Stimulated activated CD4-positive, alpha-beta T cell treated with anti-CD3 and anti-CD28 coated beads, Interleukin-2, amount 100 ng/mL, for 4 hours (primary cell): ENCODE measurements at places on chromosomes 11 and 22.

DNA sequence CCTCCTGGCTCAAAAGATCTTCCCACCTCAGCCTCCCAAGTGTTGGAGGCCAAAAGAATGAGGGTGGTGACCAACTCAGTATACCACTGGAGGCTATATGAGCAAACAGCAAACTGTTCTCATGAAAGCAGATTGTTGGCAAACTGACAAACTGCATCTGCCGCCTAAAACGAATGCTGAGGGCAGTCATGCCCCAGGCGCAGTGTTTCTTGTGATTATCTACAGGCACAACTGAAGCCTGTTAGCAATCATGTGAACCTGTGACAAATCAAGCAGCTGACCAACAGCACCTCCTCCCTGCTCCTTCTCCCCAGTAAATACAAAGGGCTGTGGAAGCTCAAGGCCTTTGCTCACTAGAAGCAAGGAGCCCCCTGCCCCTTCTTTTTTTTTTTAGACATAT is 47.8 kb downstream of the BTBD10 start:
- DNase-seq = no peak

DNA sequence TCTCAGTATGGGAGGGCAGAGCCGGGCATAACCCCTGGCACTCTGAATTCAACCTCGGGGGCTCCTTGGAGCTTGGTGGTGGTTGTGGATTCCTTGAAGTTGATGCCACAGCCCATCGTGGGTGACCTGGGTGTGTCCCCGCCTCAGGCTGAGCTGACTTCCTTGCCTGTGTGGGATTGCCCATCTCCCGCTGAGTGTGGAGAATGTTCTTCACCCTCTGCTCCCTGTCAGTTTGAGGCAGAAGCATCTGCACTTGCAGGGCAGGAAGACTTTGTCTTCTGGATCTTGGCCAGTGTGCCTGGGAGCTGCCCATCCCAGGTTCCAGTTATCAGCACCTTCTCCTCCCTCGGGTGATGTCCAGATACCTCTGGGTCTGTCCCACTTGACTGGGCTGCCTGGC is 25.3 kb downstream of the CD82 start:
- DNase-seq = no peak

DNA sequence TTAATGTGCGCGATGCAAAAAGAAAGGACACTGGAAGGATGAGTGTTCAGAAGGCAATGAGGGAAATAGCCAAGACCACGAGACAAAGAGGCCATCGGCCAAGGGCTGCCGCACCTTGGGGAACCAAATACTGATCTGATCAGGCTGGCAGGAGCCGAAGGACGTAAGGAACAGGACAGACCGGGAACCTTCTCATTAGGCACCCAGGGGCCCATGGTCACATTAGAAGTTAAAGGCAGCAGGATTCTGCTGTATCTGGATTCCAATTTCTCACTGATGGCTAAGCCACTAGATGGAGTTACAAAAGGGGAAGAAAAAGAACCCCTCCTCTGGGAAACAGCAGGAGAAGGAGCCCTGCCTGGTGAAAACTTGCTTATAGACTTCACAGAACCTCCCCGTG is 28.8 kb upstream of the CPT1A start:
- no peak for DNase-seq

GRCh38 chr22:35072925-35073324 is 7.0 kb downstream of the ISX start:
- DNase-seq = no peak

- no peak for DNase-seq
Observed at GRCh38 chr11:62139526-62140303, 15.9 kb downstream of the INCENP start.

DNA sequence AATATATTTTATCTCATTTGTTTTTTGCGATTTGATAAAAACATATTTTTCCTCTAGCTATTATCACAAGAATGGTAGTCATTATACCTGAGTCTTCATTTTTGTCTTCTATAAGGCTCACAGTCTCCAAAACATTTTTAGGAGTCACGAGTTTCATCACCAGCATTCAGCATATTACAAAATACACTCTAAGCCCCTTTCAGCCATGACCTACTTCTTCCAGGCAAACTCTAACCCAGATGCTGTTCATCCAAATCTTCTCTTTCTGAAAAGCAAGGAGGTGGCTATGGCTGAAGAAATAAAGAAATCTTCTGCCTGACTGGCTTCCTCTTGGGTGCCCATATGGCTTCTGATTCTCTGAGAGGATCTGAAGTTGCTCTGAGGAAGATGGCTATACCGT is 35.7 kb upstream of the USP47 start:
- no peak for DNase-seq

GRCh38 chr11:47550288-47551047 is 2.5 kb downstream of the CELF1 start:
- no peak for DNase-seq

DNA sequence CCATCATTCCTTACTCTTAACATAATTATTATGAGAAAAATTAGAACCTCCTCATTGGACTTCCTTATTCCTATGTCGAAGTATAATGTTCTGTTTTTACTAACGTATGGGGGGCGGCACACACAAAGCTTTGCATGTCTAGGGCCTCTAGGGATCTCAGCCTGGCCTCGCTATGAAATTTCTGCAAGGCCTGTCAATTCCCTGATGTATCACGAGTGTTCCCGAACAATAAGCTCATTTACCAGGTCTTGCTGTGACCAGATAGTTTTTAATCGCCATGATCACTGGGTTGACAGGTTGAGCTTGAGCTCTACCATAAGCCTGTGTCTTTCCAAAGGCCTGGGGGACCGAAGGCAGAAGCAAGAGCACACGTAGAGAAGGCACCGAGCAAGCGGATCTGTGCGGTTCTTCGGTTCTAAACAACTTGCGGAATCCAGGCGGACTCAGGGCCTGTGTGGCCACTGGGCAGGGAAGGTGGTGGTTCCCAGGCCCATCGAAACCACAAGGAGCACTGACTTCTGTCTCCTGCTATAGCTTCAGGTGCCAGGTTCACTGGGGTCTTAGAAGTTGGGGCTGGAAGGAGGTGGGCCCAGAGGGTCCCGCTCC is 10.4 kb upstream of the FXYD2 start:
- DNase-seq = no peak

GRCh38 chr11:94196363-94196762 is 67.7 kb downstream of the PANX1 start:
- DNase-seq = no peak

- no peak for DNase-seq
Observed at GRCh38 chr22:47394504-47395440, 632.3 kb downstream of the TBC1D22A start.

DNA sequence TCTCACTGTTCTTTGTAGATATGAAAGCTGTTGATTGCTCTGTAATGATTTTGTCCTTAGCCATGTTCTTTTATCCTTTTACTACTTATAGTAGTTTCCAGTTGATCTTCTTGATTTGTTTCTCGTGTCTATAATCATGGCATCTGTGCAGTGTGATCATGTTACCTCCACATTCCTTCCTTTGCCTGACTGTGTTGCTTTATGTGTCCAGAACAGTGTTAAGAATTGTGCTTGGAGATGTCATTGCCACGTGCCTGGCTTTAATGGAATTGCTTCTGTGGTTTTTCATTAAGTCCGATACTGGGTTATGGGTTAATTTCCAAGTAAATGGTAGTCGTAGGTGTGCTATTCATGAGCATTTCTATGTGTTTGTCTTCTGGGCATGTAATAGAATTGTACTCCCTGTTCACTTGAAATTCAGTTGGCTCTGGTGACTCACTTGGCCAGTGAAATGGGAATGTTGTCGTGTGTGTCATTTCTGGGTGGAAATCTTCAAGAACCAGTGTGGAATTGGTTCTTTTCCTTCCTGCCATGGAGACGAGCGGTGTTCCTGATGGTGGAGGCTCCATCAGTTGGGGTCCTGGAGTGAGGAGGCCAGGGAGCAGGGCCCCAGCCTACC is 6.8 kb downstream of the GTSE1 start:
- DNase-seq = no peak

GRCh38 chr22:46916886-46917770 is 154.7 kb downstream of the TBC1D22A start:
- no peak for DNase-seq

GRCh38 chr11:3942956-3943497 is 87.6 kb downstream of the STIM1 start:
- DNase-seq = no peak

DNA sequence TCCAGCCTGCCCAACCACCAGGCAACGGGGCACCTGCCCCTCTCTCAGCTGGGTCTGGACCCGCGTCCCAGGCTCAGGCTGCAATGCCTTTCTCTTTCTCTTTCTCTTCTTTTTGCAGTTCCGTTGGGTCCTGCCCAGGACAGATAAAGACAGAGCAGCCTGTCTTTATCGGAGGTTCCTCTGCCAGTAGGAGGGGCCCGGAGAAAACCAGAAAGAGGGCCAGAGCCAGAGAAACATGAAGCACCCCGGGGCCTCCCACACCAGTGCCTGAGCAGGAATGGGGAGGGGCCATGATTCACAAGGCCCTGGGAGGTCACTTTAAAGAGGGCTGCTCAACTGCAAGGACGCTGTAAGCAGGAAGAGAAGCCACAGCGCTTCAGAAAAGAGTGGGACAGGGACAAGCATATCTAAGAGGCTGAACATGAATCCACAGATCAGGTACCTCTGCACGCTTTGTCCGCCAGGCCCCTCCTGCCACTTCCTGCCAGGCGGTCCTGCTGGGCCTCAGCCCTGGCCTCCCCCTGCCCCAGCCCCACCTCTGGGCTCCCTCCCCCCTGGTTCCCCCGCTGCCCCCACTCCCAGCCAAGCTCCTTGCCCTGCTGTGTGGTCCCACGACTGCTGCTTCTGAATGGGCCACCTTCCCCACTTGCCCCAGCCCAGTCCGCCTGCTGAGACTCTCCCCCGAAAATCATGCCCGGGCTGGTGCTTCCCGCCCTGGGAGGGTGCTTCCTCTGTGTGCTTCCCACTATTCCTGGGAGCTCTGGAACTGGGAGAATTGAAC is at the start of gene APOBEC3C:
Gene APOBEC3C (plus strand): TSS at position 316 of the 781 bp plus-strand sequence. CDS start 106 bp downstream, at position 422.
- DNase-seq = peak; percentile 62

DNA sequence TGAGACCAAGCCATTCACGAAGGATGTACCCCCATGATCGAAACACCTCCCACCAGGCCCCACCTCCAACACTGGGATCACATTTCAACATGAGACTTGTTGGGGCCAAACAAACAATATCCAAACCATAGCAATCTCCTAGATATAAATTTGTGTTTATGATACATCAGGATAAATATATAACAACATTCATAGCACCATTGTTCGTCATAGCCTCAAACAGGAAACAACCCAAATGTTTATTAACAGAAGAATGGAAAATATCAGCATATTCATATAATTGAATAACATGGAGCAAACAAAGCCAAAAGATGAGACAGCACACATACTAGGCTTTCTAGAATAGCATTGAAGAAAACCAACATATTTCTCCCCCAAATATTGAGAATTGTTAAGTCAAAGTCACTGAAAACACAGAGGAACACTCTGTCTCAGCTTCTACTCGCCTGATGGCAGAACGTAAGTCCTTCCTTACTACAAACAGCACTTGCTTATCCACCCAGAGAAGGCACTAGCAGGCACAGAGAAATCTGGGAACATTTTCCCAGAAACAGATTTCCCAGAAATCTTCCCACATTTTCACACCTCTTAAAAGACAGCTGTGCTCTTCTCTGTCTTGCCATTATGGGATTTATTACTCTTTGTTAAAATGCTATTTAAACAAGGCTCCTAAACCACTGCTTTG is 8.1 kb upstream of the GDPD4 start:
- DNase-seq = no peak

DNA sequence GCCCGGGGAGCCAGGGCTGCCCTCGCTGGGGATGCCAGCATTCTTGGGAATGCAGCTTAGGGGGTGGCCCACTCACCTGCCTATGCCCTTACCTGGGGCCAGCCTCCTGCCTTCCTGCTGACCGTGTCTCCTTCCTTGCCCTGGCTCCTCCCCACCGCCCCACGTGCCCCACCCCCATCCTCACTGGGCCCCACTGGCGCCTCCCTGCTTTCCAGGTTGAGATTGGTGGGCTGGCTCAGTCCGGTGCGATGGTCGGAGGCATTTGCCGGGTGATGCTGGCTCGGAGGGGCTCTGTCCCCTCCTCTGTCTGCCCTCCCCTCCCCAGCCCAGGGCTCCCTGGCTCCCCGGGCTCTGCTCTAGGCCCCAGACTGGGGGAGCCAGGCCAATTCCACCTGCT is 34.1 kb upstream of the GRAMD4 start:
- DNase-seq = no peak

- DNase-seq = no peak
Observed at GRCh38 chr11:119453881-119454280, 30.9 kb upstream of the THY1 start.

GRCh38 chr11:128551058-128551457 is 36.3 kb downstream of the ETS1 start:
- no peak for DNase-seq

- DNase-seq = no peak
Observed at GRCh38 chr22:19720999-19721329, 2.4 kb upstream of the GP1BB start.

DNA sequence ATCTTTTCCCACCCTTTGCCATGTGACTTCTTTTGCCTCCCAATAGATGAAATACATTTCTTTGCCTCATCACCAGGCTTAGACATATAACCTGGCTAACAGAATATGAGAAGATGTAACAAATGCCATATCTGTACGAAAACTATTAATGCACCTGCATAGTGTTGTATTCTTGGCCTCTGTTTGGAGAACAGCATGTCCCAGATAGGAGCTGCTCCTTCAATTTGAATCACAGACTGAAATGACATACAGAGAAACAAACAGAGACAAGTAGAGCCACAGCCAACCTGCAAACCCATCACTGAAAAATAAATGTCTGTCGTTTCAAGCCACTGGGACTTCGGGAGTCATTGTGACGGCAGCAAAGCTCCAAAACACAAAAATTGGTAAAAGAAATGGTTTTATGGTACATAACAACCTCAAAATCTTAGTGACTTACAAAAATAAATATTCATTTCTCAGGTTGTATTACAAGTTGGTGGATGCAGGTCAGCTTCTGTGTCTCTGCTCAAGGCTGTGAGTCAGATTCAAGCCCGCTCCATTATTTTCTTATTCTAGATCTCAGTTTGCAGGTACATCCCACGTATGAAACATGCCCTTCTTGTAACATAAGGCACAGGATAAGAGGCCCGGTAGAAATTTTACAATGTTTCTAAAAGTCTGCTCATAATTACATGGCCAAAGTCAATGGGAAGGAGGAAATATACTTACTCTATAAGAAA is 171.3 kb upstream of the SOX6 start:
- no peak for DNase-seq

DNA sequence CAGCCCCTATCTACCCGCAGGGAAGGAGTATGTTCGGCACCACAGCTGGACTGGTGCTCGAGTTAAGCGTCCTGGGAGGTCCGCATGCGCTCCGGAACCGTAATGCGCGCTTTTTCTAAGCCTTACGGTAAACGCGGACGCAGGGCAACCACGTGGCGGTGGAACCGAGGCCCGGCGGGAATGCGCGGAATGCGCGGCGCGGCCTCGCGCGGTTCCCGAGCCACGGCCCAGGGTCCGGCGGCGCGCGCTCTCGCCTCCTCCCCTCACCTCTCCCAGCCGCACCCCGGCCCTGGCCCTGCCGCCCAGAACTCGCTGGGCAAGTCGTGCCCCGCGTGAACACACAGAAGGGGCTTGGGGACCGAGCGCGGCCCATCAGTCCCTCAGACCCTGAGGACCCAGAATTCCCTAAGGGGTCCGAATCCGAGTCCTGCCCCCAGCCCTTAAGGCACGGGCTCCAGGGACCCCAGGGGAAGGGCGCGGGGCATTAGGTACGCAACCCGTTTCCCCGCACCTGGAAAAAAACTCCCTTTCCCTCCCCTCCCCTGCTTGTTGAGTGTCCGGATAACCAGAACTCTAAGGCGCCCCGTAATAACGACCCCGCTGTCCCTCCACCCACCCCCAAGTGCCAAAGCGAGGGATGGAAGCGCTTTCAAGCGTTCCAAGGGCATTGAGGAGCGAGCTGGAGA is 4.3 kb upstream of the CCND1 start:
- no peak for DNase-seq
